Activated T-helper 1 cell treated with Interleukin-2 at 50 U/mL for 16 hours (primary cell): ENCODE measurements at places on chromosomes 6 and 20.
A peak's percentile ranks its signal among the peaks of the same experiment; 100 is the strongest.

GRCh38 chr6:89836639-89837222, 7.1 kb downstream of the CASP8AP2 start:
- no peak for DNase-seq

DNA sequence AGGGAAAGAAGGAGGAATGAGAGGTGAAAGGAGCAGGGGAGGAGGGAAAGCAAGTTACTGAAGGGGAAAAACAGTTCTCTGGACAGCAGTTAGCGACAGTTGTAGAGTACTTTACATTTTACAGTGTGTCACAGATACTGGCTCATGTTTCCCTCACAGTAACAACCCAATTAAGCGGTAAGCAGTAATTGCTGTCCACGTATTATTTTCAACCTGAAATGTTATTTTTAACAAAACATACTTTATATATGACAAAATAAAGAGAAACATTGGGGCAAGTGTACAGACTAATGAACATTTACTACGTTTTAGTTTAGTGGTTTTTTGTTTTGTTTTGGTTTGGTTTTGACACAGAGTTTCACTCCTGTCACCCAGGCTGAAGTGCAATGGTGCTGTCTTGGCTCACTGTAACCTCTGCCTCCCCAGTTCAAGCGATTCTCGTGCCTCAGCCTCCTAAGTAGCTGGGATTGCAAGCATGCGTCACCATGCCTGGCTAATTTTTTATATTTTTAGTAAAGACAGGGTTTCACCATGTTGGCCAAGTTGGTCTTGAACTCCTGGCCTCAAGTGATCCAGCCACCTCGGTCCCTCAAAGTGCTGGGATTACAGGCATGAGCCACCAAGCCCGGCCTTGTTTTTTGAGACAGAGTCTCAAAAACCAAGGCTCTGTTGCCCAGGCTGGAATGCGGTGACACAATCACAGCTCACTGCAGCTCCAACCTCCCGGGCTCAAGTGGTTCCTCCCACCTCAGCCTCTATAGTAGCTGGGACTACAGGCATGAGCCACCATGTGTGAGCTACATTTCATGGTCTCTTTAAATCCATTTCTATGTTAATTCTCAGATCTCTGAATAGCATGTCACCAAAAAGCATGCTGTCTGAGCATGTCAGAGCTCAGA, 22.6 kb upstream of the BTN3A2 start:
- no peak for DNase-seq

DNA sequence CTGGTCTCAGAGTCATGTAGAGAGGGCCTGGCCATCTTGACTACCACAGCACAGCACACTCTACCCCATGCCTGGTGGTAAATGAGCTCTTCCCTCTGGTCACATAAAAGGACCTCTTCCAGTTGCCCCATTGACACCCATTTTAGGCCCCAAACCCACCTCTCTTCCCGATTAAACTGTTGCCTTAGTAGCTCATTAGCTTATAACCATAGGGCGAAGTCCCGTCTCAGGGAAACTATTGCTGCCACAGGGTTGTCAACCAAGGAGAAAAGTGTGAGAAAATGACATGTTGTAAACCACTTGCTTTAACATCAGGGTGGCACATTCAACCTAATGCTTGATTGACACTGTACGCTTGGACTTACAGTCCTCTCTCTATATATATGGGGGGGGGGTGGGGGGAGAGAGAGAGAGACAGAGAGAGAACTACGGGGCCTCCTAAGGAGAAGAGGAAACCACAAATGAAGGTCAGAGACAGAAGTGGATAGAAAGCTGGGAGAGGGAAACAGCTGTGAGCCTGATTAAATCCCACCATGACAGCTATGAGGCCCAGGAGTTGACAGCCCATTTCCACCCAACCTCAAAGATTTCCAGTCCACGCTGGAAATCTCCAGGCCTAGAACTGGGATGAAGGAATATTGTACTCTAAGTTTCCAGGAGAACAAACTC, 14.9 kb upstream of the BTN1A1 start:
- no peak for DNase-seq

- DNase-seq: no peak
Measured at GRCh38 chr6:66238851-66239250, 531.8 kb upstream of the EYS start.

DNA sequence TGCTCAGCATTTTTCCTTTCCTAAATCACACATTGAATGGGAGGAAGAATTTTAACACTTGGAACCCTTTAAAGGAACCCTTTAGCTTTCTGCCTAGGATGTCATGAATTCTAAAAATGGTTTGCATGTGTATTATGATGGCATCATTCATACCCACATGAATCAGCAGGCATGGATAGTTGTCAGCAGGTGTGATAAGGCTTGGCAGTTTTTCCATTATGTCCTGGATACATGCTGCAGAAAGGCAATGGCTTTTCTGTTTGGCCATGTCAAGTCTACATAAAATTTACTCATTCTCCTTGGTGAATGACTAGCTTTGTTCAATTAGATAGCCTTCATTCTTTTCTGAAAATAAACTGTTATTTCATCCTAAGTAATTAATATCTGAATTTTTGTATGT, 353.7 kb downstream of the GRIK2 start:
- DNase-seq: no peak

- no peak for DNase-seq
Measured at GRCh38 chr20:52167232-52167840, 24.2 kb downstream of the ZFP64 start.

- DNase-seq: no peak
Measured at GRCh38 chr20:62599216-62600110, 42.8 kb upstream of the SLCO4A1 start.

DNA sequence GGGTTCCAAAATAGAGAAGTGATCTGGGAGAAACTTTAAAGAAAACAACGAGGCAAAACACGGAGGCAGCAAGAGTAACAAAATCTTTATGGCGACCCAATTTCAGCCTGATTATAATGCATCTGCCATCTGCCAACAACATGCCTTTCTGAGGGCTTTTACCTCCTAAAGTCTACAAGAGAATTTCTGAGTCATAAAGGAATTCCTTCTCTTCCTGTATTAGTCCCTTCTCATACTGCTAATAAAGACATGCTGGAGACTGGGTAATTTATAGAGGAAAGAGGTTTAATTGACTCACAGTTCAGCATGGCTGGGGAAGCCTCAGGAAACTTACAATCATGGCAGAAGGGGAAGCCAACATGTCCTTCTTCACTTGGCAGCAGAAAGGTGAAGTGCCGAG, 226.6 kb downstream of the HACE1 start:
- DNase-seq: no peak

- DNase-seq: no peak
Measured at GRCh38 chr6:169240591-169241390, 12.9 kb downstream of the THBS2 start.

DNA sequence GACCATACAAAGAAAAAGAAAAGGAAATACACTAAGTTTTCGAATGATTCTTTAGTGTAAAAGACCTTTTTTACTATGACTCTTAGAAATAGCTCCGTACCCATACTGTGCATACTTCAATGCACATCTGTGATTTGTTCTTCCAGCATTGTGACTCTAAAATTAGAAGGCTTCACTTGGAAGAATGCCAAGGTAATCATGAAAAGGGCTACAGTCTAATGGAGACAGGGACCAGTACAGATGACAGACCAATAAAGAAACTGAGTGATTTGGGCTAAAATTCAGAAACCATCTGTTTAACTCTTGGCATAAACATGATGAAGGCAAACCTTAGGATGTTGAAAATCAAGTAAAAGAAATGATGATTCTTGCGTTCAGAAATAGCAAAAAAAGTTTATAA, 46.3 kb downstream of the CYP39A1 start:
- DNase-seq: no peak

- DNase-seq: no peak
Measured at GRCh38 chr20:38113401-38114325, 51.4 kb downstream of the TGM2 start.

DNA sequence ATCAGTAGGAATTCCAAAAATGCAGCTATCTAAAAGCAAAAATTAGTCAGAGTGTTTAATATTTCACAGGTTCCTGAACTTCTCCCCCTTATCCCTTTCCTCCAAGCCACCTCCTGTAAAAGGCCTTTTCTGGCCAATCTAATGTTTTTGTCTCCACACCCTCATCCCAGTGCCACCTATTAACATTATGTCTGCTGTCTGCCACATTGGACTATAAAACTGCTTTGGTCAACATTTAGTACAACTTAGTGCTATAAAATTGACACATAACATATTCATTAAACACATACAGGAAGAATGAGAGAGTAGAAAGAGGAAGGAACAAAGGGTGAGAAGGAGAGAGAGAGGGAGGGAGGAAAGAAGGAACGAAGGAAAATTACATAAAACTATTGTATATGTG, 47.7 kb downstream of the MMUT start:
- DNase-seq: no peak

DNA sequence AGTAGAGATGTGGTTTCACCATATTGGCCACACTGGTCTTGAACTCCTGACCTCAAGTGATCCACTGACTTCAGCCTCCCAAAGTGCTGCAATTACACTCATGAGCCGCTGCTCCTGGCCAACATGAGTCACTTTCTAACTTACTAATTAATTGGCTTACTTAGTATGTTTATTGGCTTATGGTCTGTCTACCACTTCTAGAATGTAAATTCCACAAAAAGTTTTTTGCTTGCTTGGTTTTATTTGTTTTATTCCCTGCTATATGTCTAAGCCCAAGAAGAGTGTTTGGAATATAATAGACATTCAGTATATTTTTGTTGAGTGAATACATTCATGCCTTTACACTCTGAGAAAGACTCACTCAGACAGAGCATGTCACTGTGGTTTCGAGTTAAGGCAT, 86.0 kb downstream of the SAMD3 start:
- no peak for DNase-seq

GRCh38 chr6:30769853-30770524, 25.6 kb upstream of the IER3 start:
- DNase-seq: no peak

DNA sequence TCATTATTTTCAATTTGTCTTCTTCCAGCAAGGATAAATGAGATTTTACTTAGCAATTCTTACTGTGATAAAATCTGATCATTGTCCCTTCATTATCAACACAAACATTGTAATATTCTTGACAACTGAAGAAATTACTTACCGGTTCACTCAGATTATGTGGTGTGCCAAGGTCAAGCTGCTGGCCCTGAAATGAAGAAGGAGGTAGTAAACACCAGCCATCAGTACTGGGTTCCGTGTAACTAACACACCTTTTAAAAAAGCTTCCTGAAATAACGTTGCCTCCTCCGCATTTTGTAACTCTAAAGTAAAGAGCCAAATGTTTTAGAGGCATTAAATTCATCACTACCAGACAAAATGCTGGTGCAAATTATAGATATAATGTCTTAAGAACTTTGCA, 7.4 kb downstream of the ROS1 start:
- DNase-seq: no peak

- DNase-seq: no peak
Measured at GRCh38 chr6:48859562-48860123, 603.4 kb downstream of the MMUT start.

GRCh38 chr6:107578642-107579341, 88.9 kb downstream of the SOBP start:
- no peak for DNase-seq

DNA sequence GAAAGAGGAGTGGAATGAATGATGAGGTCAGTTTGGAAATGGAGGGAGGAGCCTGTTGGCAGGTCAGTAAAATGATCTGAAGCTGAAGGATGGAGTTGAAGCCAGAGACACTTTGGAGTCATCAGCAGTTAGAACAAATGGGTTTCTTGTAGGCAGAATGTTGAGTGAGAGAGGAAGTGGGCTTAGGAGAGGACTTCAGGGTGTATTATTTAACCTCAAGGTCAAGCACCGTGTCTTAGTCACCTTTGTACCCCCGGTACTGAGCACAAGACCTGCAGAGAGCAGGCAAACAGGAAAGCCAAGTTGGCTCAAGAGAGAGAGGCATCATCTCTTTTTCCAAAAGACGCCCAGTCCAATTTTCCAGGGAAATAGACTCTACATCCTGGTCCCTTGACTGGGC, 23.3 kb downstream of the C20orf173 start:
- no peak for DNase-seq

DNA sequence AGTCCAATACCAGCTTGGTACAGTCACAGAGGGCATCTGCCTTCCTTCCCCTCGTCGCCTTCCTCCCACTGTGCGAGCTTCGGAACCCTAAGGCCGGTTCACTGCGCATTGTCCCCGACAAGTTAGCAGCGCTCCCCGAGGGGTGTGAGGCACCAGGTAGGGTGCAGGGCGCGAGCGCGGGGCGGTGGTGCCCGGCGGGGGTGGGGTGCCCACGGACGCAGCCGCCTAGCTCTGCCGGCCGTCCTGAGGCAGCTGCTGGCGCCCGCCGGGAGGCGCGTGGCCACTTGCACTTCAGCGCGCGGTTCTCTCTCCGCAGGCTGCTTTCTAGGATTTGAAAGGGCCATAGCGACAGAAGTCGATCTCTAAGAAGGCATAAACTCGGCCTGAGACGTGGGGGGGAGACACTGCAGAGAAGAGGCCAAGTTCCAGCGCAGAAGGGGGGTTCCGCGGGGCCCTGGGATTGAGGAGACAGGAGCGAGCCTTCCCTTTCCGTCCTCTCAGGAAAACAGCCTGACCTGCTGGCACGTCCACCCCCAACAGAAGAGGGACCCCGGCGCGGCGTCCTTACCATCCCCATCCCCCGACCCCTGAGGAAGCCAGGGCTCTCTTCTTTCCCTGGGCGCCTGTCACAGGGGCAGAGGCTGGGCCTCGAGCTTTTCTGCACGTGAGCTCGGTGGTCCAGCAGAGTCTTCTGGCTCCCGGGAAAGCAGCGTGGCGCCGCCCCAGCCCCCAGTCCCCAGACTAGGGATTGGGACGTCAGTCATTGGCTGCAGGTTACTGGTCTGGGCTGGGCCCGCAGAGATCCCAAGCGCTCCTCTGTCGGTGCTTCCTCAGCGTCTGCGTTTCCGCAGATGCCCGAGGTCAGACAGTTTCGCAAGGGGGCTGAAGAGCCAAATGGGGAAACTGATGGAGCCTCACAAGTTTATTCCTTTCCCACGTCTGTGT, 15.6 kb upstream of the PRDM13 start:
- no peak for DNase-seq

DNA sequence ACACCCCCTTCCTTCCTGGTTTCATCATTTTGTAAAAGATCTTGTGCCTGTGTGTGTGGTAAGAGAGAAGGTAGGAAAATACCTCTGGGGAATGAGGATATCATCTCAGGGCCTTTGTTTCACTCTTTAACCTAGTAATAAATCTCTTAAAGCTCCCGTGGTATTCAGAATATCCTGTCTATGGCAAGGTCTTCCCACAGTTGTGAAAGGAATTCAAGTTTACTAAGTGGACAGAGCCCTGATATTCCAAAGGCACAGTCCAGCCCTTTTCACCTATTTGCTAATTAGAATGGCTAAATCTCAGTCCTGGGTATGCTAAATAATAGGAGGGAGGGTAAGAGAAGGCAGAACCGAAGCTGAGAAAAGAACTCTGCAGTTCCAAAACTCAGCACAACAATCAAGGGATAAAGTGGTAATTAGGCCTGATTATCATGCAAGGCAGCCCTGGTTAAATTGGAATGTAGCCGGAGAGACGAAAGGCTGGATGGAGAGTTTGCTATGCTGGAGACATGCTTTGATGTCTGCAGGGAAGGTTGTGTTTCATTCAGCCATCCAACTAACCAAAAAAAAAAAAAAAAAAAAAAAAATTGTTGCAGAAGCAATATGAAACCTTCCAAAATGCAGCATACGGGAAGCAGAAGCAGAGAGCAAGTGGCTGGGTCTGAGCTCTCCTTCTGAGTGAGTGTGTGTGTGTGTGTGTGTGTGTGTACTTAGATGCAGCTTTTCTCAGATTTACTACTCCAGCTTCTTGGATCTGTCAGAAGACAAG, 28.5 kb upstream of the PIM1 start:
- no peak for DNase-seq

GRCh38 chr6:22807818-22808217, 238.5 kb downstream of the HDGFL1 start:
- no peak for DNase-seq

- peak; percentile 66 for DNase-seq
Measured at GRCh38 chr6:75601304-75602245, at the start of gene SENP6. SENP6 (plus strand) TSS chr6:75601880; CDS start chr6:75602525, 645 bp downstream.
